Stimulated activated CD4-positive, alpha-beta T cell treated with anti-CD3 and anti-CD28 coated beads, Interleukin-12 subunit alpha, Interleukin-12 subunit beta, amount 100 ng/mL, for 24 hours (primary cell): ENCODE measurements at places on chromosomes 13 and 19.

DNA sequence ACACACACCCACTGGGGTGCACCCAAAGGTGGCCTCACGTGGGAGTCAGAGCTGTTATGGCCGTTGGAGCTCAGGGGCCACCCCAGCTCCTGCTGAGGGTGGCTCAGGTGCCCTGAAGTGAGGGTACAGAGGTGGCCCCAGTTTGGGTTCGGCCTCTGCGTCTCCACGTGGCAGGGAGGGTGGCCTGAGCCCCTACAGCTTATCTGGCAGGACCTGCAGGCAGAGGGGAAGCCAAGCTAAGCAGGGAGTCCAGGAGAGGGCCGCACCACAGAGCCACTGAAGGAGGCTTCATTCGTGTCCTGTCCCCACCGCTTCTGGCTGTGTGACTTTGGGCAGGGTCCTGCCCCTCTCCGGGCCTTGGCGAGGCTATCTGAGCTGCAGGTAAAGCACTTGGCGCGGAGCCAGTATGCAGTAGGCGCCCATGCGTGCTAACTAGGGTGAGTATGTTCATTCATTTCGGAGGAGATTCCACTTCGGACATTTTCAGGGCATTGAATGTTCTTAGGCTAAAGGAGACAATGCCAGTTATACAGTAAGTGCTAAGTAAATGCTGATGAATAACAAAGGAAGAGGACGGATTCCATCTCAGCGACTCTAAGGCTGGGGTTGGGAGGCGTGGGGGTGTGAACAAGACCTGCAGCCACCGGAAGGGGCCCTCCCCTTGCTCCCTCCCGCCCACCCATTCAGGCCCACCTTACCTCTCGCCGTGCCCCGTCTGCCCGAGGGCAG is 4.9 kb downstream of the REX1BD start:
- no peak for DNase-seq

- no peak for DNase-seq
These were observed 742 bp downstream of the NALCN start for GRCh38 chr13:101415358-101416174.

DNA sequence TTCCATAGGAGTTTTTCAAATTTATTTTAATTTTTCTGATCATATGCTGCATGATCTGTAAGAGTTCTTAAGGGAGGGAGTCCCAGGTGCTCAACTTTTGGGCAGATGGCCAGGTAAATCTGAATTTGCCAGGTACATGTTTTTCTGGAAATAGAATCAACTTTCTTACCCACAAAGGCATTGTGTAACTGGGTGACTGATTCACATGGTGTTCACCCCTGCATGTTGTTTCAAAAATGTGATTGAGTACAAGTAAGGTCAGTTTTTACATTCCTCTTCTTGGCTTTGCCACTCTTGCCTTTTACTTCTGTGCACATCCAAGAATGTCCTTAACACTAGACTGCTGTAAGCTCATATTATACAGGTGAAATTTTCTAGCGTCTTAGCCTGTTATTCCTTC is 30.4 kb downstream of the RB1 start:
- DNase-seq = no peak

DNA sequence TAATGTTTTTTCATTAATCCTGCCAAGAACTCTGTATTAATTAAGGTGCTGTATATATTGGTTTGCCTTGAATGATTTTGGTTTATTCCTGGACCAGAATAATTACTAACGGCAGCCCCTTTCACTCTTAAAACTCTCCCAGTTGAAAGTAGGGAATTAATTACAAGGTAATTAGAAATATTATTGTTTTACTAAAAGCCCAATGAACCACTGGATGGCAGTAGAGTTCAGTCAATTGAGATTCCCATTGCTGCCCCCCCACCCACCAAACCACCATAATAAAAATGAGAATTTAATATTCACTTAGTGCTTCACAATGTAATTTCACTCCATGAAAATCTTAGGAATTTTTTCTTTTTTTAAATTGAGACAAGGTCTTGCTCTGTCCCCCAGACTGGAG is 13.7 kb downstream of the WBP4 start:
- DNase-seq = no peak

DNA sequence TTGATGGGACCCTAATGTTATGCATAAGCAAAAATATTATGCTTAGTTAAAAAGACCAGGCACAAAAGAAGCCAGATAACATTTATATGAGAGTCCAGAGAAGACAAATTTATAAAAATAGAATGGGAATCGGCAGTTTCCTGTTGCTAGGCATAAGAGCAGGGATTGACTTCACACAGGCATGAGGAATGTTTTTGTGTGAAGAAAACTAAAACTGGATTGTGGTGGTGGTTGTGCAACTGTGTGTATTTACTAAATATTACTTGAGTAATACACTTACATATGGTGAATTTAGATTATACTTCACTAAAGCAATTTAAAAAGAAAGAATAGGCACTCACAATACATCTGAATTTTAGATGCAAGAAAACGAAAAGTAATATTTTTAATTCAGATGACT is 108.3 kb downstream of the SLITRK1 start:
- no peak for DNase-seq

GRCh38 chr19:40862785-40863184 is 12.5 kb upstream of the CYP2A6 start:
- no peak for DNase-seq

GRCh38 chr13:74904556-74904955 is 577.4 kb downstream of the TBC1D4 start:
- no peak for DNase-seq
